Progenitor cell of endocrine pancreas (in vitro differentiated cells): ENCODE measurements at places on chromosomes 1 and 21. TPM values are rescaled to one million over a fixed set of nuclear protein-coding genes. Genes with fewer than 3 reads are reported as not detected.
A peak's percentile ranks its signal among the peaks of the same experiment; 100 is the strongest.

- DNase-seq = no peak
Observed at GRCh38 chr1:209721323-209721722, 16.7 kb downstream of the HSD11B1 start.

DNA sequence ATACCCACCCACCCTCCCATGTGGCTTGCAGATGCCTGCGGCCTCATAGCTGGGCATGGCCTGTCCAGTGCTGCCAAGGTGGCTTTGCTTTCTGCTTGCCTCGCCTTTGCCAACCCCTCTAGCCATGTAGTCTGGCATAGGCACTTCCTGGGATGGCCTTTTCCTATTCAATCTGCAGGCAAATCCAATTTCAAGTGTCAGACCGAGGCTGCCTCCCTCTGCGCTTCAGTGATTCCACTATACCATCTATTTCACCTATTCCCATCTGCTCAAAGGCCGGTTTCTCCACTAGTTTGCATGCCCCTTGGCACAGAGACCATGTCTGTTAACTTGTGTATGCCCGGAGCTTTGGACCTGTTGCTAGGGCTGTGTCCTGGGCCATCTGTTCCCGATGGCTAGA is 3.8 kb upstream of the ZBTB21 start:
- no peak for DNase-seq

- no peak for DNase-seq
Observed at GRCh38 chr1:11285883-11286734, 13.1 kb downstream of the UBIAD1 start.

GRCh38 chr1:103177108-103177775 is 68.9 kb upstream of the COL11A1 start:
- DNase-seq = no peak

DNA sequence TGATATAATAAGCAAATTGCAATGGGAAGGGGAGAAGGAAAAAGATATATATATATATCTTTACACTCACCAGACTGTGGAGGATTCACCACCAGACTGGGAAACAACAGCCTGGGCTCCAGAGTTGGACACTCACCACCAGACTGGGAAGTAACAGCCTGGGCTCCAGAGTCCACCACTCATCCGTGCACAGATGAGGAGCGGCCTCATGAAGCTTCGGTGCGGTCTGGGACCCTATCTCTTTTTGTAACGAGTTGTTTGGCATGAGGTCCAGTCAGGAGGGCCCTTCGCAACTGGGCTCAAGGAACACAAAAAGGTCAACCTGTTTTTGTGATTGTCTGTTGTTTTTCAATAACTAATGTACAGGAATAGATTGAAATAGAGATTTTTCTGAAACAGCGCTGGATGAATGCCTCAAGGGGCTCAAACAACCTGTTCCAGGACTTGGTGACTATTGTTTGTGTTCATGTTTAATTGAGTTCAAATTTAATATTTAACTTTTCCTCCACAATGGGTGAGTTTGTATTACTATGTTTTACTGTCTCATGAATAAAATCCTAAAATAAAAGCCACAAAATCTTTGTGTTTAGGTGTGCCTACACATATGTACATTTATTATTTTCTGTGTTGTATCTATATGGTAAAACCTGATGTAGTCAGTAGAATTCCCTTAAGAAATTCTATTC is 40.1 kb downstream of the S100A10 start:
- DNase-seq = no peak

- no peak for DNase-seq
Observed at GRCh38 chr1:199010933-199011332, 372.1 kb downstream of the PTPRC start.

DNA sequence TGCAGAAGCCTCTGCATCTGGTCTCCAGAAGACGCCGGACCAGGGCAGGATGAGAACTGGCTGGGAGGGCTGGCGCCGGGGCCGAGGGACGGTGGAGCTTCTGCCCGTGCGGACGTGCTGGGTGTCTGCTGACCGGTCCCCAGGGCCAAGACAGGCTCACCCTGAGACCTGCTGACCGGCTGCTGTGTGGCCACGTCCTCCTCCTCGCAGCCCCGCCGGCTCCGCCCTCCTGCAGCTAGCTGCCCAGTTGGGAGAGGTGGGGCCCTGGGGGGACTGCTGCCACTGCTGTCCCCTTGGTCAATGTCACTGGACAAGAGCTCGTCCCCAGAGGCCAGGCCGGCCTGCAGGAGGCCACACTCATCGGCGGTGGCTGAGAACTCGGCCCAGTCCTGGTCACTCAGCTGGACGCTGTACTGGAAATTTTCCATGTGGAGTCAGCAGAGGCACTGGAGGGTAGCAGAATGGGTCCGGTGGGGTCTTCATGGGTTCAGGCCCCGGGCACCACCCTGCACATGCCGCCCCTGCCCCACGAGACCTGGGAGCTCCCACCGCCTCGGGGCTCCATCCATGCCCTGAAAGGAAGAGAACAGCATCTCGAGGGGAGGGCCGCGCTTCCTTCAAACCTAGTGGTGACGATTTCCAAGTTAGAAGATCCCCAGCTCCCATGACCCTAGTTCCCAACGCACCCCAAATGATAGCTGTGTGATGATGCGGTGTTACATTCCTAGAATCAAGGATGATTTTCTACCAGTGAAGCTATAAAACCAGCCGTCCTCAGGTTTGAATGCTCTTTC is 1.1 kb downstream of the PERM1 start:
- DNase-seq = no peak

DNA sequence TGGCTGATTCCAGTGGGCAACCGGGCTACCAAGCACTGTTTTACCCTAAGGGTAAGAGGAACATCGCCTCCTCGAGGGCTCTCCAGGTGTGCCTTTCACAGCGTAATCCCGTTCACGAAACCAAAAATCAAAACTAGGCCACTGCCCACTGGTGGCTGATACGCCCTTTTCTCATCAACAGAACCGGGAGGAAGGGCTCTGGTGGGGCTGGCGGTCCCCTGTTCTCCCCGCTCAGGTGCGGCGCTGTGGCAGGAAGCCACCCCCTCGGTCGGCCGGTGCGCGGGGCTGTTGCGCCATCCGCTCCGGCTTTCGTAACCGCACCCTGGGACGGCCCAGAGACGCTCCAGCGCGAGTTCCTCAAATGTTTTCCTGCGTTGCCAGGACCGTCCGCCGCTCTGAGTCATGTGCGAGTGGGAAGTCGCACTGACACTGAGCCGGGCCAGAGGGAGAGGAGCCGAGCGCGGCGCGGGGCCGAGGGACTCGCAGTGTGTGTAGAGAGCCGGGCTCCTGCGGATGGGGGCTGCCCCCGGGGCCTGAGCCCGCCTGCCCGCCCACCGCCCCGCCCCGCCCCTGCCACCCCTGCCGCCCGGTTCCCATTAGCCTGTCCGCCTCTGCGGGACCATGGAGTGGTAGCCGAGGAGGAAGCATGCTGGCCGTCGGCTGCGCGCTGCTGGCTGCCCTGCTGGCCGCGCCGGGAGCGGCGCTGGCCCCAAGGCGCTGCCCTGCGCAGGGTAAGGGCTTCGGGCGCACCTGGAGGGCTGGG is at the start of gene IL6R:
IL6R (plus strand) TSS at position 360 of the 763 bp plus-strand sequence; CDS start at position 647, 287 bp downstream.
- DNase-seq = peak; percentile 53

GRCh38 chr1:58155418-58156123 is 391.0 kb downstream of the OMA1 start:
- no peak for DNase-seq

- DNase-seq = no peak
Observed at GRCh38 chr1:57067863-57068262, 102.0 kb upstream of the C8B start.

Gene ERG
- total RNA-seq = not detected in 2 replicates

Gene CC2D1B
- total RNA-seq = 42.7 and 51.6 TPM in 2 replicates

Gene REN
- not detected in 2 replicates for total RNA-seq

Gene MYCL
- 19.3 and 21.3 TPM in 2 replicates for total RNA-seq

Gene MX2
- 0.69 and 0.86 TPM in 2 replicates for total RNA-seq

Gene CCDC30
- 17.3 and 23.6 TPM in 2 replicates for total RNA-seq
